ENCODE measurements at places on chromosomes 16 and 17.

DNA sequence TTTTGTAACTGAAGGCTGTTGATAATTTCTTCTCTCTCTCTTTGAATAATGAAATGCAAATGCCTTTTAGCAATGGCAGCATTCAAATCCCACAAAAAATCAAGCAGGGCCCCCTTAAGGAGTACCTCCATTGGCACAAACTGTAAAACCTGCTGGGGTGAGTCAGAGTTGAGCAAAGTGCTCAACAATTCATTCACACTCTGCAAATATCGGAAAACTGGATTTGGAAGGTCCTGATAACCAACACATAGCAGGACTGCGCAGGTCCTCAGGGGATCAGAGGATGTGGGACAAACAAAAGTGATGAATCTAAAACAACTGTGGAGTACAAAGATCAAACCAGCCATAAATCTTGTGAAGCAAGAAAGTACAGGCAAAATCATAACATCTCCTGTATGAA is 5.6 kb downstream of the CMTR2 start:
- H3K27ac ChIP-seq, result no peak overlapping the region
- no peaks in the 10 kb centered on the region for H3K27me3 ChIP-seq
- H3K4me3 ChIP-seq, result no peak overlapping the region
- peaks cover 21% of the 10 kb centered on the region for H3K36me3 ChIP-seq

GRCh38 chr17:81153340-81153803 is 11.9 kb upstream of the PVALEF start:
- no peaks in the 10 kb centered on the region for H3K27me3 ChIP-seq
- no peak overlapping the region for H3K4me3 ChIP-seq
- H3K27ac ChIP-seq, result no peak overlapping the region
- DNase-seq, result no peak
- peaks cover 7% of the 10 kb centered on the region for H3K4me1 ChIP-seq

DNA sequence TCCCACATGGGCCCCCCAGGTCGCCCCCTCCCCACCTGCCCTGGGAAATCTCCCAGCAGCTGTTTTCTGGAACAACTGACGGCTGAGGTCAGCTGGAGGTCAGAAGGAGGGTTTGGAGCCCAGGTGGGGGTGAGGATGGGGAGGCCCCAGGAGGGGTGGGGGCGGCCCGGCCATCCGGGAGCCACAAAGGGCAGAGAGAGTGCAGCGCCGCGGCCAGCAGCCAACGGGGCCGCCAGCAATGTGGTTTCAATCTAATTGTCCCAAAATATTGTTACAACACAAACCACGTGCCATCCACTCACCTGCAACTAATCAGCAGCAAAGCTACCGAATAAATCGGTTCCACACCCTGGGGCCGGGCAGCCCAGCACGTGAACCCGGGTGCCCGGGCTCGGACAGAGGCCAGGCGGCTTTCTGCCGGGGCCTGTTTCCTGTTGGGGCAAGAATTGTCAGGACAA is 28.3 kb upstream of the SLC38A10 start:
- H3K4me1 ChIP-seq, result no peaks in the 10 kb centered on the region
- H3K27ac ChIP-seq, result no peak overlapping the region
- H3K27me3 ChIP-seq, result peaks cover under 1% of the 10 kb centered on the region
- no peaks in the 10 kb centered on the region for H3K36me3 ChIP-seq

DNA sequence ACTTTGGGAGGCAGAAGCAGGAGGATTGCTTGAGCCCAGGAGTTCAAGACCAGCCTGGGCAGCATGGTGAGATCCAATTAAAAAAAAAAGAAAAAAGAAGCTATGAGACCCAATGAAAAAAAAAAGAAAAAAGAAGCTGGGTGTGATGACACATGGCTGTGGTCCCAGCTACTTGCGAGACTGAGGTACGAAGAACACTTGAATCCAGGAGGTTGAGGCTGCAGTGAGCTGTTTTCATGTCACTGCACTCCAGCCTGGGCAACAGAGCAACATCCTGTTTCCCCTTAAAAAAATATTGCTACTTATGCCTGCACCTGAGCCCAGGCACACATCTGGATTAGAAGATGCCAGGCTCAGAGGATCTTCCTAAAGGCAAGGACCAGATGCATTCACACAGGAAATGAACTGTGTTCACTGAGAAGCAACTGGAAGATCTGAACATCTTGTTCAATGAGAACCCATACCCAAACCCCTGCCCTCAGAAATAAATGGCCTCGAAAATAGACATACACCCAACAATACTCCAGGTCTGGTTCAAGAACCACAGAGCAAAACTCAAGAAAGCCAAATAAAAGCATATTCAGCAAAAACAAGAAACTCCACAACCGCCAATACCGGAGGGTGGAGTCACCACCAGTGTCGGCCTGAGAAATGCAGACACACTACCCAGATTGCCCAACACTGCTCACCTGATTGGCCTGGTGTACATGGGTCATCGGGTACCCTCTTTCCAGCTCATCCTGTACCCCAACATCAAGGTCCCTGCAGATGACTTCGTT is 4.4 kb downstream of the RNF135 start:
- no peaks in the 10 kb centered on the region for H3K36me3 ChIP-seq
- no peak overlapping the region for H3K4me3 ChIP-seq
- H3K27ac ChIP-seq, result no peak overlapping the region
- peaks cover 12% of the 10 kb centered on the region for H3K4me1 ChIP-seq
- DNase-seq, result no peak

- H3K27me3 ChIP-seq, result no peaks in the 10 kb centered on the region
- no peak for DNase-seq
- no peak overlapping the region for H3K4me3 ChIP-seq
- no peak overlapping the region for H3K27ac ChIP-seq
Measured at GRCh38 chr17:49402706-49403105, 12.0 kb downstream of the PHB1 start.

GRCh38 chr17:13510062-13510461 is 91.7 kb downstream of the HS3ST3A1 start:
- no peaks in the 10 kb centered on the region for H3K4me1 ChIP-seq
- no peaks in the 10 kb centered on the region for H3K27me3 ChIP-seq
- H3K27ac ChIP-seq, result no peak overlapping the region
- DNase-seq, result no peak
- H3K36me3 ChIP-seq, result no peaks in the 10 kb centered on the region

GRCh38 chr16:14321542-14321941 is 250.4 kb downstream of the MRTFB start:
- no peak overlapping the region for H3K27ac ChIP-seq
- H3K36me3 ChIP-seq, result no peaks in the 10 kb centered on the region
- H3K4me3 ChIP-seq, result no peak overlapping the region
- H3K4me1 ChIP-seq, result no peaks in the 10 kb centered on the region
- no peak for DNase-seq

GRCh38 chr16:24291932-24292331 is 35.8 kb downstream of the CACNG3 start:
- H3K27ac ChIP-seq, result no peak overlapping the region
- DNase-seq, result no peak
- H3K4me1 ChIP-seq, result no peaks in the 10 kb centered on the region
- peaks cover 14% of the 10 kb centered on the region for H3K27me3 ChIP-seq

- H3K4me1 ChIP-seq, result no peaks in the 10 kb centered on the region
- H3K36me3 ChIP-seq, result no peaks in the 10 kb centered on the region
- H3K27ac ChIP-seq, result no peak overlapping the region
- no peak for DNase-seq
- H3K27me3 ChIP-seq, result peaks cover 4% of the 10 kb centered on the region
- H3K4me3 ChIP-seq, result no peak overlapping the region
Measured at GRCh38 chr16:82241469-82242052, 71.5 kb upstream of the MPHOSPH6 start.

GRCh38 chr17:81513372-81513752 is 763 bp upstream of the ACTG1 start:
- H3K4me1 ChIP-seq, result peaks cover 74% of the 10 kb centered on the region
- DNase-seq, result peak; percentile 43
- peak overlapping the region; percentile 87 for H3K4me3 ChIP-seq
- peak overlapping the region; percentile 72 for H3K27ac ChIP-seq
- no peaks in the 10 kb centered on the region for H3K27me3 ChIP-seq

DNA sequence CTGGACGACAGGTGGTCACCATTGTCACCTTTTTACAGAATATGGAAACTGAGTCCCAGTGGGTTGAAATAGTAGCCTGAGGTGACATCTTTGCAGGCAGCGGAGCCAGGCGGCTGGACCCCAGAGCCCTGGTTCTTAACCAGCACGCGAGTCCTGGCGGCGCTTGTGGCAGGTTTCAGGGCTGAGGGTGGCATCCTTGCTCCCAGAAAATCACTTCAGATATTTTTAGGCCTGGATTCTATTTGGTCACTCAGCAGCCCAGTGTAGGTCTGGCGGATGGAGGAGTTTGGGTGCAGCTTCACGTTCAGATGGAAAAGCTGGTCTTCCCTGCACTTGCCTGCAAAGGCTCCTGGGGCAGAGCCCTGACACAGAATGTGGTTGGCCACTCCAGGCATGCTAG is 354.0 kb downstream of the SNX29 start:
- H3K4me3 ChIP-seq, result no peak overlapping the region
- peaks cover 2% of the 10 kb centered on the region for H3K36me3 ChIP-seq
- H3K4me1 ChIP-seq, result no peaks in the 10 kb centered on the region
- no peaks in the 10 kb centered on the region for H3K27me3 ChIP-seq

DNA sequence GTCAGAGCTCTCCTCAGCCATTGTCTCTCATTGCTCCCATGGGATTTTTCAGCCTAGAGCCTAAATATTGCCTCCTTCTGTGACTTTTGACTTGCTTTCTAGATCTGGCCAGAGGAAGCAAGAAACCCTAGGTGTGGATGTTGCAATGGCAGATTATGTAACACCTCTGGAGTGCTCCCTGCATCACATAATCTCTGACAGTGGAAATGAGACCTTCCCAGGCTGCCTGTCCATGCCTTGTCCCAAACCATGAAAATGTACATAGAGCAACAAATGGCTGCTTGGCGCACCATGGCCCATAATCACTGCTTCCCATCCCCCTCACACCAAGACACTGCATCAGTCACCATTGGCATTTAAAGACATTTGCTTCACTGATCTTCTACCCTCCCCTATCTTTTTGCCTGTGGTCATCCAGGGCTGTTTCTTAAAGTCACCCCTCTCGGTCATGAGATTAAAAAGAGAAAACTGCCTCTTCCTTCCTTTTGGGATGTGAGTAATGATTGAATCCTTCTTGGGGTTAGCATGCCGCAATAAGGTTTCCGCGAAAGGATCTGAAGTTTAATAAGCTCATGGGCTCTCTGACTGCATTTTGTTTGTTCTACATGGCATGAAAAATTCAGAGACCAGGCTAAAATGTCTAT is 34.2 kb upstream of the CCL2 start:
- no peak overlapping the region for H3K4me3 ChIP-seq
- no peak overlapping the region for H3K27ac ChIP-seq
- no peak for DNase-seq

DNA sequence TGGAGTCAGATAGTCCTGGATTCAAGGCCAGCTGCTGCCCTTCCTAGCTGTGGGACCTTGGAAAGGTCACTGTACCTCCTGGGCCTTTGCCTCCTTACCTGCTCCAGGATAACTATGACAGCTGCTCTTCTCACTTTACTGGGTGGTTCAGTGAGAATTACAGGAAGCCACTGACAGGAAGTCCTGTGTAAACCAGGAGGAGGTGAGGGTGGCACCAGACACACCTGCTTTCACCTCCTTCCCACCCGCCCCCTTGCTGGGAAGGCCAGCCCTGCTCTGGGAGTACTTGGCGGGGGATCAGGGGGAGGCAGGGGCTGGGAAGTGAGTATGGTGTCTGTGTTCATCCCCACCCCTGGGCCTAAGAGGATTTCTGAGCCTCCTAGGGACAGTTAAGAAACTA is 42.6 kb downstream of the CPNE2 start:
- no peaks in the 10 kb centered on the region for H3K36me3 ChIP-seq
- no peaks in the 10 kb centered on the region for H3K27me3 ChIP-seq
- peak; percentile 32 for DNase-seq
- H3K27ac ChIP-seq, result peak overlapping the region; percentile 62
- H3K4me3 ChIP-seq, result peak overlapping the region; percentile 47
- H3K4me1 ChIP-seq, result peaks cover 76% of the 10 kb centered on the region

- no peaks in the 10 kb centered on the region for H3K36me3 ChIP-seq
- H3K4me3 ChIP-seq, result no peak overlapping the region
- peaks cover 31% of the 10 kb centered on the region for H3K4me1 ChIP-seq
- H3K27ac ChIP-seq, result peak overlapping the region; percentile 55
- DNase-seq, result peak; percentile 48
Measured at GRCh38 chr17:7132511-7133094, 18.0 kb upstream of the ASGR2 start.

GRCh38 chr17:77615703-77616253 is 342.7 kb upstream of the TNRC6C start:
- H3K27ac ChIP-seq, result no peak overlapping the region
- no peaks in the 10 kb centered on the region for H3K36me3 ChIP-seq
- no peaks in the 10 kb centered on the region for H3K27me3 ChIP-seq
- H3K4me3 ChIP-seq, result no peak overlapping the region
- peaks cover 17% of the 10 kb centered on the region for H3K4me1 ChIP-seq
- DNase-seq, result no peak

GRCh38 chr16:10865991-10866966 is 10.7 kb upstream of the CIITA start:
- H3K27me3 ChIP-seq, result peaks cover 3% of the 10 kb centered on the region
- peaks cover 30% of the 10 kb centered on the region for H3K4me1 ChIP-seq
- DNase-seq, result no peak
- no peak overlapping the region for H3K4me3 ChIP-seq

DNA sequence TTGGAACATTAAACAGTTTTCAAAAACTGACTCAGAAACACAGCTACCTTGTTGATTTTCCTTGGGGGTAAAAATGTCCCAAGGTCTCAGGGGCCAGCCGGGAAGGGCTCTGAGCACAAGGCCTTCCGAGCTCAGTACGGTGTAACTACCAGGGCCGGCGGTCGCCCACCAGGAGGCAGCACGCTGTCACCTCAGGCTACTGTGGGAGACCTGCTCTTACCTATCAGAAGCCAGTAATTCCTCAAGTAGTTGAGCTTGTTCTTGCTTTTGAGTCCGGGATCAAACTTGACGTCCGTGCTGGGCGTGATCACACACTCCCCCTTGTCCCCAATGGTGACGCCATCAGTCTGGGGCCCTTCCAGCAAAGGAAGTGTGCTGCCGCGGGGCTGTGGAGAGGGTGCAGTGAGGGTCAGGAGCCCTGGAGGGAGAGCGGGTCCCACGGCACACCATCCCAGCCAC is 43.4 kb upstream of the ICAM2 start:
- H3K4me3 ChIP-seq, result peak overlapping the region; percentile 47
- peak; percentile 44 for DNase-seq
- H3K27me3 ChIP-seq, result no peaks in the 10 kb centered on the region
- no peak overlapping the region for H3K27ac ChIP-seq
- H3K4me1 ChIP-seq, result peaks cover 91% of the 10 kb centered on the region
- peaks cover 80% of the 10 kb centered on the region for H3K36me3 ChIP-seq
